ENCODE measurements at places on chromosomes 3 and 15.

GRCh38 chr15:62145015-62145735, 19.9 kb downstream of the C2CD4B start:
- DNase-seq = no peak

GRCh38 chr3:70963431-70964275, 619.9 kb downstream of the FOXP1 start:
- DNase-seq = no peak

DNA sequence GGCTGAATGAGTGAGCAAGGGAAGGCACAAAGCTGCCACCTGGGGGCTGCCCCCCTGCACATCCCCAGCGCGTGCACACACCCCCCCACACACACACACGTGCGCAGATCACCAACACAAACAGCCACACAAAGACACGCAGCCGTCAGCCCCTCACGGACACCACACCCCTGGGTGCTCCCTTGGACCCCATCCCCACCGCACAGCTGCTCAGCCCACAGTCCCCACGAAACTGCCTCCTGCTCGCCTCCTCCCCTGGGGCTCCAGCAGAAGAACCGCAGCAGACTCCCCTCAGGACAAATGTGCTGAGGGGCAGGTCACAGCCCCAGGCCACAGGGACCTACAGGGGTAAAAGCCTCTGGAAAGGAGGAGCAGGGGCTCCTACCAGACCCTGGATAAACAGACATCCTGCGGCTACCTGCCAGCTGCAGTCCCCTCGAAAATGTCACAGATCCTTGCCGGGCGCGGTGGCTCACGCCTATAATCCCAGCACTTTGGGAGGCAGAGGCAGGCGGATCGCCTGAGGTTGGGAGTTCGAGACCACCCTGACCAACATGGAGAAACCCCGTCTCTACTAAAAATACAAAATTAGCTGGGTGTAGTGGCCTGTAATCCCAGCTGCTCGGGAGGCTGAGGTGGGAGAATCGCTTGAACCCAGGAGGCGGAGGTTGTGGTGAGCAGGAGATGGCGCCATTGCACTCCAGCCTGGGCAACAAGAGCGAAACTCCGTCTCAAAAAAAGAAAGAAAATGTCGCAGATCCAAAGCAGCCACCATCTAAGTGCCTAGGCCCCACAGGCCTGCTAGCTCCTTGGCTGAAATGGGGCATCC, 6.5 kb downstream of the TWF2 start:
- DNase-seq = no peak

- no peak for DNase-seq
Measured at GRCh38 chr3:38835939-38836338, 19.9 kb upstream of the SCN10A start.

- no peak for DNase-seq
Measured at GRCh38 chr15:55588815-55589115, 620 bp upstream of the PYGO1 start.

DNA sequence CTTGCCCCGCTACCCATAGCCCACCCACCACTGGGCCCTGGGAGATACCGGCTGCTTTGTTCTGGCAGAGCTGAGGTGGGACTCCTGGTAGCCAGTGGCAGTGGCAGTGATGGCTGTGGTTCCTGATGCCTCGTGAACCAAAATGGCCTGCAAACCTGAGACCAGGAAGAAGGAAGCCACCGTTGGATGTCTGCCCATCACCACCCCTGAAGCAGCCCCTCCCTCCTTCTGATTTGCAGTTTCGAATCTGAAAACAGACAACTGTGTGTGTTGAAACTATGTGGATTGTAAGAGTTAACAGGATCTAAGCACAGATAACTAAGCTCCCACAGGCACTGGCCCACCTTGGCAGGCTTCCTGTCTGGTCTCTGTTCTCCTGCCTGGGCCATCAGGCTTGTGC, 66.6 kb downstream of the NUP210 start:
- no peak for DNase-seq

DNA sequence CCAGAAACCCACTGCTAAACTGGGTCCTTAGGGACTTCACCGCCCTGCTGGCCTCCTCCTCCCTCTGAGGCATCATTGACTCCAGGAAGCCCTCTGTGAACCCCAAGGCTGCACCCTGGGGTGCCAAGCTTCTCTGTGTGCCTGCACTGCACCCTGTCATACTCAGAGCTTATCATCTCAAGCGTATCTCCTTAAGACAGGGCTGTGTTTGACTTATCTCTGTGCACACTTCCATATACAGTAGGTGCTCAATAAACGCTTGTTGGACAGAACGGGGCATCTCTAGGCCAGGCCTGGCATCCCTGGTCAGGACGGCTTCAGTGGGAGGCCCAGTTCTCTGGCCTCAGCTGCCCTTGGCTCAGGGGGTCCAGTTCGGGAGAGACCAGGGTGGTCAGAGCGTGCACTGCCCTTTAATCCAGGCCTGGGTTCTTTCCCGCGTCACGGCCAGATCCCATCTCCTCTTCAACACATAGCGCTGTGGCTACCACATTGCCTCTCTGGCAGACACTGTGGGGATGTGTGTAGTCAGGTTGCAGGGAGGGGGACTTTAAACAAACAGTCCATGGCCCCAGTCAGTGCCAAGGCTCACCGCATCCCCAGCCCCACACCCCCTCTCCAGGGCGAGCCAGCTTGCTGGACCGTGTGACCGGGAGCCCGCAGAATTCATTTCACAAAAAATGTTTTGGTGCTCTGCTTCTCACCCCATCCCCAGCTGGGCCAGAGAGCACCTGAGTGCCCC, 33.4 kb downstream of the MAGEF1 start:
- DNase-seq = no peak

- DNase-seq = no peak
Measured at GRCh38 chr15:44710236-44711095, 657 bp downstream of the PATL2 start.

- no peak for DNase-seq
Measured at GRCh38 chr15:64650552-64650951, 124.8 kb downstream of the RBPMS2 start.

- no peak for DNase-seq
Measured at GRCh38 chr3:72480366-72480765, 367.9 kb downstream of the SHQ1 start.

Data from stimulated activated effector memory CD8-positive, alpha-beta T cell treated with anti-CD3 and anti-CD28 coated beads, Interleukin-12 subunit alpha, Interleukin-12 subunit beta, amount 100 ng/mL, for 72 hours (primary cell).